ENCODE measurements at places on chromosomes 5 and 9.

- no peak for DNase-seq
These were observed 273.4 kb downstream of the KCNN2 start for GRCh38 chr5:114634967-114635901.

- DNase-seq = no peak
These were observed 71.5 kb downstream of the NR6A1 start for GRCh38 chr9:124699575-124699974.

DNA sequence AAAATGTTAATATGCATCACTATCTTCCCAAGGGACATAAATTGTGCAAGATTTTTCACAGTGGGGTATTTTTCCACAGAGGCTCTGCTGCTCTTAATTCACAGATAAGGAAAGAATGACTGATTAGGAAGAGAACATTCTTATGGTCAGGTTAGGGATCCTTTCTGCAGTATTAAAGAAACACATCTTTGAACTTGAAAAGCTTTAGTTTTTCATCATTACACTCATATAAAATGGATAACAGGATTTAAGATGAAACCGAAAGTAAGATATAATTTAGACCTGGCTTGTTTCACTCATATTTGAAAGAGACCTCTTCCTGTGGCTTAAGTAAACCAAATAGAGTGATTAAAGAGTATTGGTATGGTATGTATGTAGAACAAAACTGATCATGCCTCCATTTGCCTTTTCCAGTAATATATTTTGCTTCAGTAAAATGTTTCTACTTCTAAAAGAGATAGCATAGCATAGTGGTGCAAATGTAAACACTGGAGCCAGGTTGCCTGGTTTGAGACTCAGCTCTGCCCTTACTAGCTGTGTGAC, 160.0 kb downstream of the PRR16 start:
- DNase-seq = no peak

- no peak for DNase-seq
These were observed 50.1 kb upstream of the TTC39B start for GRCh38 chr9:15357050-15357653.

DNA sequence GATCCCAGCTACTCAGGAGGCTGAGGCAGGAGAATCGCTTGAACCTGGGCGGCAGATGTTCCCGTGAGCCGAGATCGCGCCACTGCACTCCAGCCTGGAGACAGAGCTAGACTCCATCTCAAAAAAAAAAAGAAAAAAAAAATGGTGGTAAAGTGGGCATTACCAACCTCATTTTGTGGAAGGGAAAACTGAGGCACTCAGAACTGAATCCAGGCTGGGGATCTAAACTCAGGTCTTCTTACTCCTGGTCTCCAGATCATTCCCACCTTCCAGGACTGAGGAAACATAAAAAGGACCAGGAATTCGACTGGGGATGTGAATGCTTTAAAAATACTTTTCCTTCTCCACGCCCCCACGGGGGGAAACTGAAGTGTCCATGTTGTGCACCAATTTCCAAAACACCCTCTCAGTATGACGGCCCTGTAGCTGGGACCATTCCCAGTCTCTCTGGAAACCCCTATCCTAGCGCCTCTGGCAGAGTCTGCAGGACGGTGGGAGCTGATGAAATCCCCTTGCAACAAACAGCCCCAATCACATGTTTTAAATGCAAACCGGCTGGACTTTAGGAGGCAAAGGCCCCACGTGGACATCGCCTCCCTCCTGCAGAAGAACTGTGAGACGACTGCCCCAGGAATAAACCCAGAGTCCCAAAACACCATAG, 8.9 kb upstream of the AKNA start:
- no peak for DNase-seq

DNA sequence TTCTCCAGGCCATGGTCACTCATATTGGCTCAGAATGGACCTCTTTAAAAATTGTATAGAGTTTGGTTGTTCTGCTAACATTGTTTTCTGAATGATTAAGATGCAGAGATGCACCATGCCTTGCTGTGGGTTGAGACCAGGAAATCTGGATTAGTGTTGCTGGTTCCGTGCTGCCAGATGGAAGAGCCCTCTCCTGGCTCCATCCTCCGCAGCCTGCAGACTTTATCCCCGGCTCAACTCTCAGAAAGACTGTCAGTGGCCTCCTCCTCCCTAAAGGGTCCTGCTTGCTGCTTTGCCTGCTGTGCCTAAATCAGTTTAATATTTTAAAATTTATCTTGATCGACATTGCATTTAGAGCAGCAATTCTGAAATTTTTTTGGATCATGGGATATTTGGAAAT, 196.7 kb downstream of the TENT4A start:
- no peak for DNase-seq

DNA sequence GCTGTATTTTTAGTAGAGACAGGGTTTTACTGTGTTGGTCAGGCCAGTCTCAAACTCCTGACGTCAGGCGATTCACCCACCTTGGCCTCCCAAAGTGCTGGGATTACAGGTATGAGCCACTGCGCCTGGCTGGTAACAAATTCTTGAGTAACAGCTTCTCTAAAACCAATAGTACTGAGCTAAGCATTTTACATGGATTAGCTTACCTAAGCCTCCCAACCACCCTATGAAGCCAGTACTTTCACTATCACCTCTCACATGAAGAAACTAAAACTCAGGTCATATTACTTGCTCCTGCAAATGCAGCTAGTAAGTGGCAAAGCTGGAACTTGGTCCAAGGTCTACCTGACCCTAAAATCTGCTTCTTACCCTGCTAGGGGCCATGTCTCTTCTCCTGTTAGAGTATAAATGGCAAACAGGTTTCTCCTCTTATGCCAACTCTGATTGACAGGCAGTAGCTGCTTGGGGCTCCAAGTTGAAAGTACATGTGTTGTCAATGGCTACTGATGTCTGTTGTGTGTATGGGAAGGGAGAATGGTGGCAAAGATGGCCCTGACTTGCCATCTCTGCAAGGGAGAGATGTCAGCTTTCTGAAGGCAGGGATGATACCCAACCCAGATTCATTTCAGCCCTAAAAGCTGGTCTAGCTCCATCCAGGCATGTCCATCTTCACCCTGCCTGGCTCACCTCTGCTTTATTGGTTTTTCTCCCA, 4.0 kb downstream of the PHF19 start:
- no peak for DNase-seq

DNA sequence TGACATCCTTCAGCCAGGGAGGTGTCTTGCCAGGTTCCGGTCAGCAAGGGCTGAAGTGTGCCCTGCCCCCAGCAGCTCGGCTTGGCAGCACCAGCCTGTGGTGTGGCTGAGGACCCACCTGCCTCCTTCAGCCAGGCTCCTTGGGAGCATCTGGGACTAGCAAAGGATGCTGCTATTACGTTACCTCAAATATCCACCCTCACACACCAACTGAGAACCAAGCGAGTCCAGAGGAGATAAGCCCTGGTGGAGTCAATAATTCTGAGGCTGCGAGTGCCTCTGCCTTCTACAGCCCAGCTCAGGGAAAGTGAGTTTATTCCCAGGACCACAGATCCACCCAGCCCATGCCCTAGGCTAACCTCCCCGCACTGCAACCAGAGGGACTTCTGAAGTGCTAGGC, 57.1 kb upstream of the FSTL4 start:
- no peak for DNase-seq

GRCh38 chr5:155631116-155631515, 617.6 kb downstream of the KIF4B start:
- DNase-seq = no peak

- no peak for DNase-seq
These were observed 845.9 kb downstream of the MAT2B start for GRCh38 chr5:164351245-164351834.

GRCh38 chr9:134724202-134724911, 82.8 kb downstream of the COL5A1 start:
- DNase-seq = no peak

GRCh38 chr5:52749666-52750065, 38.0 kb upstream of the ITGA1 start:
- no peak for DNase-seq

DNA sequence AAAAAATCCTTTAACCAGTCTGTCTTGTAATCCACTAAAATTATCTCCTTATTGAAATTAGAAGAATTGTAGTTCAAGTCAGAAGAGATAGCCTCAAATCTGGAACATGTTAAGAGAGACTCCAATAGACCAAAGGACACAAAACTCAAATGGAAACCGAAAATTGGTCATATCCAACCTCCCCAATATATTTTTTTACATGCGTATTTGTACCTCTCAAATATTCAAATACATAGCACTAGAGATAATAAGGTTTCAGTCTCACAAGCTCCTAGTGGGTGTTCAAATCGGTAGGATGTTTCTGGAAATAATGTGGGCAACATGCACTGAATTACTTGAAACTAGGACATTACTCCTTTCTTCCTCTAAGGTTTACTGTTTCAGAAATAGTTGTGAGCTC, 33.5 kb downstream of the EPB41L4A start:
- no peak for DNase-seq

DNA sequence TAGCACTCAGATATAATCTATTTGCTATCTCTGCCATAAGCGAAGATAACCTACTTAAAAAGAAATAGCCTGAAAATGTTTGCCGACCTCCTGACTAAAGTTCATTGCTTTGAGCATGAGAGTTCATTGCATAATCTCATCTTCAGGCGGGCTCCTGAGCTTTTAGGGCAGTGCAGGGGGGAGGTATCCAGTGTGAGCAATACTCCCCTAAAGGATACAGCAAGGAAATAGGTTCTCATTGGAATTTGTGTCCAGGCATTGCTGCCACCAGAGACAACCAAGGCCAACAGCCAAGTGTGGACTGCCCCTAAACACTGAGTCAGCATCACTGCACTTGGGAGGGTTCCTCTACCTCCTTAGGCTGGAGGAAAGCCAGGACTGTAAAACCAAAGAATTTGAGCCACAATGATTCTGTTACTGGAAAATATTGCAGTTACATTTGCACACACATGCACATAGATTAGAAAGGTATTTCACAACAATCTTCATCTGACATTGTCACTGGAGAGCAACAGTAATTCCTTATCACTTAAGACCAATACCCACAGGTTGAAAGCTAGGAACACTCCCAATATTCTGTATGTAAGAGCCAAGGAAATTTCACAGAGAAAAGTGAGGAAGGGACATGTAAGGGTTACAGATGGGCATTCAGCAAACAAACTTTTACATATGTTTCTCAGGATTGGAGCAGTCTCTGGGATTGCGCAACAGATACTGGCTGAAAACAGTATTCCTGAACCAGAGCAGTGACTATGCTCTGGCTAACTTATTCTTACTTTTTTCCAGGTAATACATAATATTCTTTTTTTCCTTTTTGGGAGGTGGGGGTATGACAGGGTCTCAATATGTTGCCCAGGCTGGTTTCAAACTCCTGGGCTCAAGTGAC, 98.6 kb upstream of the TLE1 start:
- no peak for DNase-seq

GRCh38 chr9:117290306-117290840, 124.5 kb downstream of the ASTN2 start:
- no peak for DNase-seq

DNA sequence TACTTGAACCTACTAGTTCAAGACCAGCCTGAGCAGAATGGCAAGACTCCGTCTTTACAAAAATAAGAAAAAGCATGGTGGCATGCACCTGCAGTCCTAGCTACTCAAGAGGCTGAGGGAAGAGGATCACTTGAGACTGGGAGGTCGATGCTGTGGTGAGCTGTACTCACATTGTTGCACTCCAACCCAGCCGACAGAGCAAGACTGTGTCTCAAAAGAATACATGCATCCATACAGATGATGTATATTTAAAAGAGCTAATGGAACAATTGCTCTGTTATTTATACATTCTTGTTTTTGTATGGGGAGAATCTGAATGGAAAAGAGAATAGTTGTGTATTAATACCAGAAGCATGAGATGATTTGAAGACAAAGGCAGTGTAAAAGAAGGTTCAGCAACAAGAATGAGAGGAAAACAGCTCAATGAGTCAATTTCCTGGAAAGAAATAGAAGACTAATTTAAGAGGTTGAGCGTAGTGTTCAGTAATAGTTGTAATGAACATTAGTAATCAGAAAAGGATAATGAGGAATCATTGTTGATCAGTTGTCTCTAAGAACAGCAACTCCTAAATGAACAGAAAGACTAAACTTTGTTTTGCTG, 1.9 kb upstream of the LRRC70 start:
- no peak for DNase-seq

GRCh38 chr9:91207729-91208418, 153.8 kb downstream of the AUH start:
- no peak for DNase-seq

DNA sequence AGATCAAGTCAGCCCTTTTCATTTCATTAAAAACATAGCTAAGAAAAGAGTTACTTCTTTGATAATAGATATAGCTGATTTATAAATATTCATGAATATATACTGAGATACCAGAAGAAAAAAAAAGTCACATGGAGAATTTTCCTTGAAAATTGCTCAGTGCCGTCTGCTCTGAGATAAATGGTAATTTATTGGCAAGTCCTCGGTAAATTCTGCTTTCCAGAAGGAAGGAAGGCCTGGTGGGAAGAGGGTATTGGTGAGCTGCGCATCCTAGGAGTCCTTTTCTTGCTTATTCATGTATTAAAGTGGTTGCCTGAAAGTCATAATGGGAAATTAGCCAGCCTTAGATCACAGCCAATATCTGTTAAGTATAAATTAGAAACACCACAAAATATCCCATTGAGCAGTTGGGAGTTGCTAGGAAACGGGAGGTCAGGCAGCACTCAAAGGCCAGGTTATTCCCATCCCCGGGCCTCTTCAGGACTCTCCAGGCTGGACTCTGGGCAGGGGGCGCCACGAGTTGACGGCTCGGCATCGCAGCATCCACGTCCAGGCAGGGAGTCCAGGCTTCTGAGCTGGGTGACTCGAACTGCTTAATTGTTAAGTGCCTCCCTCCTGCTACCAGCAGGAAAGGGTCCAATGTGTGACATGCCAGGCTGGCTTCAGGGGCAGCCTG, 116.7 kb upstream of the RETREG1 start:
- no peak for DNase-seq

DNA sequence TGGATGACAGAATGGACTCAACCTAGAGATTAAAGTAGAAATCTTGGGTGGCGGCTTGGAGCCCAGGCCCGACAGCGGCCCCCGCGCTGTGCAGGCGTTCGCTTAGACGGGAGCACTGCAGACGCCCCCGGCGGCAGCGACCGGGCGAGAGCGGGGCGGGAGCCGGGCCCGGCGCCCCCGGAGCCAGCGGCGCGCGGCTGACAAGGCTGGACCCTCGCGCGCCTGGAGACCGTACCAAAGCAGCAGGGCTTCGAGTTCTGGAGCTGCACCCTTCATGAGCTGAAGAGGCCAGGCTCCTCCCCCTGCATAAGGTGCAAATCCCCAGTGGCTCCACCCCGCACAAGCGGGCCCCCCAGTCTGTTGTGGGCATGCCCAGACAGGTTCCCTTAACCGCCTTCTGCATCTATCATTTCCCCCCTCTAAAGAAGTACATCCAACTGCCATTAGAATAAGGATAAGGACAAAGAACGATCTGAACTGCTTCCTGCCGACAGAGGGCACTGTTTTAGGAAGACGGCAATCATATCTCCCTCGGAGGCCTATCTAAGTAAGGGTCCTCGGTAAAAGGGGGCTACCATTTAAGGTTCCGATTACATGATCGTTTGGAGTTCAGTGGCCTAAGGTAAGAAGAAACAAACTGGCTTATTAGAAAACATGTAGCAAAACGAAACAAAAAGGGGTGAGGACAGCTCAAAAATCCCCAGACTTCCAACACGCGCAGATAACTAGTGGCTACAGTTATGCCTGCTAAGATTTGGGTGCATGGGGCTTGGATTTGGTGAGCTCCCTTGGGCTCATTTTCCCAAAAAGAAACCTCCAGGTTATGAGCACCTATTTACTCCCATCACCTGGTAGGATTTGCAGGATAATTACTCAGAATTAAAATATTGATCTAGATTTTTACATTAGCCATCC, 66.3 kb downstream of the RGMB start:
- no peak for DNase-seq

- no peak for DNase-seq
These were observed 16.1 kb upstream of the LNPEP start for GRCh38 chr5:96919754-96920197.

Measured in stimulated activated CD4-positive, alpha-beta T cell treated with anti-CD3 and anti-CD28 coated beads, Interleukin-15, amount 100 ng/mL, for 1 hour (primary cell).